ENCODE measurements at places on chromosomes 13 and 19.

GRCh38 chr13:47226516-47226915 lies 329.7 kb upstream of the HTR2A start:
- ATAC-seq, result no peak

DNA sequence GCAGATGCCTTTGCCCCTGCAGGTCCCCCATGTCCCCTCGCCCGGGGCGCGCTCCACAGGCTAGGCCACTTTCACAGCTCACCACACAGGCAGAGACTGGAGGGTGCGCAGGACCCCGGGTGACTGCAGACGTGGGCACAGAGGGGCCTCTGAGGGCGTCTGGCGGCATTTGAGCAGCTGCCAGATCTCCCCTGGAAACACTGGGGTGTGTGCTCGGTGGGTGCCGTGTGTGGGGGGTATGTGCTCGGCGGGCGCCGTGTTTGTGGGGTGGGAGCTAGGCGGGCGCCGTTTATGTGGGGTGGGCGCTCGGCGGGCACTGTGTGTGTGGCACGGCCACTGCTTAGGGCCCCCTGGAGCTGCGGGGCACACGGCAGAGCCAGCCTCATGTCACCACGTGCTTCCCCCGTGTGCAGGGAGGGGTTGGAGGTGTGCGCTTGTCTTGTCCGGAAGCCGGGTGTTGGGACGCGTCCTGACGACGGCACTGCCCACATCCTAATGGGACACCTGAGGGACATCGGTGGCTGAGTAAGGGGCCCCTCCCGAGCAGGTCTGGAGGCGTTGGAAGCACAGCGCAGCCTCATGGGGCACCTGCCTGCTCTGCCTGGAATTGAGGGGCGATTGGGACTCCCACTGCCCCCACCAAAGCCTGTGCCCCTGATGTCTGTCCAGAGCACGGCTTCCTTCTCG lies 16.7 kb downstream of the CSNK1G2 start:
- ATAC-seq, result no peak

GRCh38 chr13:70544706-70545105 lies 436.5 kb upstream of the KLHL1 start:
- no peak for ATAC-seq

DNA sequence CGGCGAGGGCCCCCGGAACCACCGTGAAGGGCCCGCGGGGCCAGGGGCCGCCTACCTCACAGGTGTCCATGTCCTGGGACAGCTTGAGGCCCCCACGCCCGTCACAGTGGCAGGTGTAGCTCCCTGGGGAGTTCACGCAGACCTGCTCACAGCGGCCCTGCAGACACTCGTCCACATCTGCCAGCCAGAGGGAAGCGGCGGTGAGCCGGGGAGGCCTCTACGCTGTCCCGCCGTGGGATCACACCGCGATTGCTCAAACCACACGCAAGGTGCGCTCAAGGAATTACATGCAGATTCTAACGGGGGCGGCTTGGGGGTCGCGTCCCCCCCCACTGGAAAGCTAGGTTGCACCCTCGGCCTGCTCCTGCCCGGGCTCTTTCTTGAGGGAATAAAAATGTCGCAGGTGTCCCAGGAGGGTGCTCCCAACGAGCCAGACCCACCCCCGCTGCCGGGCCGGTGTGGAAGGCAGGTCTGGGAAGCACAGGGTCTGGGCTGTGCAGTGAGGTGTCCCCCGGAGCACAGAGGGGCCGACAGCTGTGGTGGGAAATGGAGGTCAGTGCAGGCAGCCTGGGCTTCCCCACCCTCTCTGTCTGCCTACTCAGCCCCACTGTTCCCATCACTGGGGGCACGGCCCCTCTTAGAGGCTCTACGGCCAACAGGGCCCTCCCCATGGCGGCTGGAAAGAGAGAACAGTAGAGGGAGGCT lies 29.2 kb downstream of the GAS6 start:
- ATAC-seq, result no peak

DNA sequence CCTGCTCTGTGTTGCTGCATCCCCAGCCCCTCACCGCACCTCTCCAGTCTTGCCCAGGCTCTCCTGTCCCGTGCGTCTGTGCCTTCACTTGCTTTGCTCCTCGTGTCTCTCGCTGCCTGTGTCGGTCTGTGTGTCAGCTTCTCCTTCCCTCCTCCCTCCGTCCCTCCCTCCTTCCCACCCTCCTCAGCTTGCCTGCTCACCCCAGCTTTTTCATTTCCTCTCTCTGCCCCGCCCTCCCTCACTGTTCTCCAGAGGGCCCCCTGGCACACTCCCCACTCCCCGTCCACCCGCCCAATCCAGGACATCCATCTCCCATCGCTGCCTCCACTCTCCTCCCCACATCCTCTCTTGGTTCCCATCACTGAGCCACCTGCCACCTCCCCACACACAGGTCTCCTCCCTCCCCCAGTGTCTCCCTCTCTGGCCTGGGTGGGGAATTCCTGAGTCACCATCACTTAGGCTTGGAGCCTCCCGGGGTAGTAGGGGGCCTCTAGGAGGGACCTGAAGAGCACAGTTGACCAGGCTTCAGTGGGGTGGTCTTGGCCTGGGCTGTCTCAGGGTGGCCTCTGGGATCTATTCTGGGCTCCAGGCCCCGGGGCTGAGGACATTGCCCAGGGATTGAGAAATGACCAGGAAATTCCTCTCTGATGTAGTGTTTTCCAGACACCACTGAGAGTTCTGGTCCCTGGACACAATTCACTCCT lies at the start of gene PTGIR:
Gene PTGIR (minus strand): TSS at position 132 of the 704 bp plus-strand sequence. CDS start 864 bp downstream, outside the sequence.
- ATAC-seq, result peak; percentile 69

DNA sequence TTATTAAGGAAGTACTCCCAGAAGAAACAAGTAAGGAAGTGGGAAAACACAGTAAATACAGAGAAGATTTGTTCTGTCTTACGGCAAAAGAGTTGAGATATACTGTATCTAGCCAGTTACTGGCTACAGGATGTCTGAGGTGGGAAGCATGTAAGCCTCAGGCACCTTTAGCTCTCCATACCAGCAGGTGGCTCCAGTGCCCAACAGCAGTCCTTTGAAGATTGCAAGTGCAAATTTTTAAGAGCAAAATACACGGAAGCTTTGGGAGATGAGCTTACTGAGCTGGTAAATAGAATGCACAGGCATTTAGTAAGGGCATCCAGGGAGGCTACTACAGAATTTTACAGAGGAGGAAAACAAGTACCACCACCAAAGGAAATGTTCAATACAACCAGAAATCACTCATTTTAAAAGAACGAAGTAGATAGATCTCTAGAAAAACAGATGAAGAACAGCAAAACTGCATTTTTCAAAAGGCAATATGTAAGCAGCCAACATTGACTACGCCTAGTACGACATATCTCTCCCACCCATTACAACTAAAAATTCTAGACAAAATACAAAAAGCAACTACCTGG lies 57.9 kb upstream of the VSTM2B start:
- ATAC-seq, result peak; percentile 48

DNA sequence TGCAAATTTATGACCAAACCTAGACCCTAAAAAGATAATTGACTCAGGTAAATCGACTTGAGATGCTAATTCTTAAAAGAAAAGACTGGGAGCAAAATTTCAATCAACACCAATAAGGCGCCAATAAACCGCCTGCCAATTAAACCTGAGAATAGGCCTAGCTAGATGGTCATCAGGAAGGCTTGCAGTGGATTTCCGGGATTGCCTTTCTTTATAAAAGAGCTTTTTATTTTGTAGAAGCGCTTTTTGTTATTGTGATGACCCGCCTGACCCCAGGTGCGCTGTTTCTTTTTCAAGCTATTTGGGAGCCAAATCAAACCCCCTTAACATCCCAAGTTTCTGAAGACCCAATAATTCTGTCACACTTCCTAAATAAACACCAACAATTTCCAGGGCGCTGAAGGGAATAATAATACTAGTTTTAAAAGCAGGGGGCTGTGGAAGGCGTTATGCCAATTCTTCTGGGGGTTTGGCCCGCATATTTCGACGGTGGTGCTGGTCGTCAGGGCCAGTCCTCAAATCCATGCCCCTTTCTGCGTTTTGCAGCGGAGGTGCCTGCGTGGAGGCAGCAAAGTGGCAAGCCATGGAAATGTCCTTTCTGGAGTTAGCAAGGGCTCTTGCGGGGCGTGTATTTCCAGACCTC lies 2.9 kb upstream of the ZIC5 start:
- ATAC-seq, result no peak

DNA sequence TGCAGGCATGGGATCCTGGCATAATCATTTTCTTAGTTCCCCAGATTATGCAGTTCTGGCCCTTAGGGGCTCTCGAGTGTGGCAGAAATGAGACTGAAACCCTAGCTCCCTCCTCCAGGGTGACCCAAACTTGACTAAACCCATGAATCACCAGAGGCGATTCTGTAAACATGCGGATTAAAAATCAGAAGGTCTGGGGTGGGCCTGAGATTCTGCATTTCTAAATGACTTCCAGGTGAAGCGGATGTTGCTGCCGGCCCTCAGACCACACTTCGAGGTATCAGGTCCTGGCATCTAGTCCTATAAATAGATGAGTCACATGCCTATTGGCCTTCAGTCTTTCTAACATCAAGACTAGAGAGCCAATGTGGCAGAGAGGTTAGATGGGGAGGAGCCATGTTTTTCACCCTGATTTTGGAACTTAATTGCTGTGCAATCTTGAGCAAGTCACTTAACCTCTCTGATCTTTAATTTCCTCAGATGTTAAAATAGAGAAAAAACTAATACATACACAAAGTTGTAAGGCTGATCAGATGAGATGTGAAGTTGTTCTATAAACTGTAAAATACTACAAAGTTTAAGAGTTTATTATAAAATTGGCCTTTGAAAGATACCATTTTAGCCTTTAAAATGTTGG lies 431.2 kb downstream of the FOXO1 start:
- ATAC-seq, result no peak

- no peak for ATAC-seq
Observed at GRCh38 chr19:802498-803098, 5.3 kb downstream of the PTBP1 start.

DNA sequence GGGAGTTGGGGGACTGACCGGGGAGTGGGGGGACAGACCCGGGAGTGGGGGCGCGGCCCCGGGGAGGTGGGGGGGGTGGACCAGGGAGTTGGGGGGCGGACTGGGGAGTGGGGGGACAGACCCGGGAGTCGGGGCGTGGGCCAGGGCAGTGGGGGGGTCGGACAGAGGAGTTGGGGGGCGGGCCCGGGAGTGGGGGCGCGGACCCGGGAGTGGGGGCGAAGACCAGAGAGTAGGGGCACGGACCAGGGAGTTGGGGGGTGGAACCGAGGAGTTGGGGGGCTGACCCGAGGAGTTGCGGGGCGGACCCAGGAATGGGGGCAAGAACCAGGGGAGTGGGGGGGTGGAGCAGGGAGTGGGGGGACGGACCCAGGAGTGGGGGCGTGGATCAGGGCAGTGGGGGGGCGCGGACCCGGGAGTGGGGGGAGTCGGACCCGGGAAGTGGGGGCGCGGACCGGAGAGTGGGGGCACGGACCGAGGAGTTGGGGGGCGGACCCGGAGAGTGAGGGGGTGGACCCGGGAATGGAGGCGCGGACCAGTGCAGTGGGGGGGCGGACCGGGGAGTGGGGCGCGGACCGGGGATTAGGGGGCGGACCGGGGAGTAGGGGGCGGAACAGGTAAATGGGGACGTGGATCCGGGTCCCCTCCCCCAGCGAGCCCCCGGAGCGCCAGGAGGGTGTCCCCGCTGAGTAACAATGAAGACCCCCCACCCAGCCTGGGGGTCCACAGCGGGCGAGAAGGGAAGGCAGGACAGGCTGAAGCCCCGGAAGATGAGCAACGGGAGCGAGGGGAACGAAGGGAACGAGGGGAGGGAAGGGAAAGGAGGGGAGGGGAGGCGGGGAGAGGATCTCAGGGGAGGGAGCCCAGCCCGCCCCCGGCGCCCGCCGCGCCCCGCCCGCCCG lies 589 bp downstream of the R3HDM4 start:
- peak; percentile 8 for ATAC-seq

- no peak for ATAC-seq
Observed at GRCh38 chr19:19179548-19180441, 9.7 kb upstream of the MEF2B start.

GRCh38 chr13:20350819-20351218 lies 118.7 kb upstream of the GJB6 start:
- ATAC-seq, result no peak

GRCh38 chr19:55302318-55302703 lies 18.5 kb downstream of the BRSK1 start:
- no peak for ATAC-seq

DNA sequence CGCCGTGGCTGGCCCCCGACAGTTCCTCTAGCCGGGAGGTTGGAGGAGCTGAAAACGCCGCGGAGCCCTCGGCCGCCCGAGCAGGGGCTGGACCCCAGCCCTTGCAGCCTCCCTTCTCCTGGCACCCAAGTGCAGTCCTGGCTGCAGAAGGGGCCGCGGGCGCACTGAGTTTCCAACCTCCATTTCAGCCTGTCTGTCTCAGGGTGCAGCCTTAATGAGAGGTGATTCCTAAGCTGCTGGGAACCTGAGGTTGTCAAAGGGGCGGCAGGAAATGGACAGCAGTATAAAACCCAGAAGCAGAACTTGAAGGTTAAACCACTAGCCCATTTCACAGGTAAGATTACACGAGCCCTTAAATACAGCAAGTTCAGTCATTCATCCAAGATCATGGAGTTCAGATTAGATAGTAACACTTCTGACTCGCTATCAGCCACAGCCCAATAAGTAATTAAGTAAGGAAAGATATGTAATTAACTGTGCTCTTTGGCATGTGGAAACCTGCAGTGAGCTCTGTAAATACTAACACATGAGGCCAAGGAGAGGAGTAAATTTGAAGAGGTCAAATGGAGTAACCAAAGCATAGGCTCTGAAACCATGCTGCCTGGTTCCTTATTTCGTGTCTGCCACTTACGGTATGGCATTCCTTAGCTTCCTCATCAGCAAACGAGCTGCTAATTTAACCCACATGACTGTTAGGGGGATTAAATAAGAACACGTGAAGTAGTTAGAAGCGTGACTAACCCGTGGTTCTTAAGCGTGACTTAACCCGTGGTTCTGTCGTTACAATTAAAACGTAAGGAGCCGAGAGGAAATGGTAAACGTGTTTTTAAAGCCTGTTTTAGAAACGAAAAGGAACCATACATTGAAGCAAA lies 686 bp downstream of the SETDB2 start:
- peak; percentile 41 for ATAC-seq

GRCh38 chr19:10384580-10384979 lies 4.2 kb upstream of the TYK2 start:
- ATAC-seq, result no peak

DNA sequence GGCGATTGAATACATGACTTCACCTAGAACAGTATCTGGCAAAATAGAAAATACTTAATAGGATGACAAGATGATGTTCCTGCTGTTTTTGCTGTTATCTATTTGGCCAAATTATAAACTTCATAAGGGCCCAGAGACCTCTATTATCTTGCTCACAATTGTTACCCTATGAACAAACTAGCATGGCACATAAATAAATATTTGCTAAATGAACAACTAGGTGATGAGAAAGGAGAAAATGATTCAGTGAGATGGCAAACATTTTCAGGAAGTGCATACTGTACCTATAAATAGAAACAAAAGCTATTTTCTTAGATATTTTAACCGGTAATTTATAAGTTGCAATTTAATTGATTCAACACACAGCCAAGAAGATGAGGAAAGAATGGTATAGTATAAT lies 78.4 kb downstream of the FAM216B start:
- no peak for ATAC-seq

DNA sequence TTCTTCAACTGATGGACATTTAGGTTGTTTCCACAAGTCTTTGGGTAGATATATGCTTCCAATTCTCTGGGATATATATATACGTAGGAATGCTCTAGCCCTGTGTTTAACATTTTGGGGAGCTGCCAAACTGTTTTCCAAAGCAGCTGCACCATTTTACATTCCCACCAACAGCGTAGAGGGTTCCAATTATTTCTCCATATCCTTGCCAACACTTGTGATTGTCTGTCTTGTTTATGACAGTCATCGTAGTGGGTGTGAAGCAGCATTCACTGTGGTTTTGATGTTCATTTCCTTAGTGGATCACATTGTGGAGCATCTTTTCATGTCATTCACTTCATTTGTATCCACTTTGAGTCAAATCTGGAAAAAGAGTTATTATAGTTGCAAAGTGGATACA lies 4.7 kb upstream of the CBLC start:
- ATAC-seq, result no peak

Measured in SK-N-SH treated with all-trans-retinoic acid at 6 μM for 48 hours (cell line).